ENCODE measurements at places on chromosomes 6 and 20.

GRCh38 chr20:44400970-44401769, 45.7 kb downstream of the HNF4A start:
- no peak for DNase-seq

GRCh38 chr6:27894839-27895762, 17.1 kb downstream of the OR2B2 start:
- DNase-seq: peak; percentile 54

- no peak for DNase-seq
These were observed 740.9 kb downstream of the FRK start for GRCh38 chr6:115319823-115320222.

- DNase-seq: no peak
These were observed 937.8 kb upstream of the MANEA start for GRCh38 chr6:94639564-94639963.

- DNase-seq: no peak
These were observed 90.5 kb upstream of the PRSS16 start for GRCh38 chr6:27156874-27157458.
